Suprapubic skin (tissue), 4 donors: ENCODE measurements at places on chromosomes 4 and X.

DNA sequence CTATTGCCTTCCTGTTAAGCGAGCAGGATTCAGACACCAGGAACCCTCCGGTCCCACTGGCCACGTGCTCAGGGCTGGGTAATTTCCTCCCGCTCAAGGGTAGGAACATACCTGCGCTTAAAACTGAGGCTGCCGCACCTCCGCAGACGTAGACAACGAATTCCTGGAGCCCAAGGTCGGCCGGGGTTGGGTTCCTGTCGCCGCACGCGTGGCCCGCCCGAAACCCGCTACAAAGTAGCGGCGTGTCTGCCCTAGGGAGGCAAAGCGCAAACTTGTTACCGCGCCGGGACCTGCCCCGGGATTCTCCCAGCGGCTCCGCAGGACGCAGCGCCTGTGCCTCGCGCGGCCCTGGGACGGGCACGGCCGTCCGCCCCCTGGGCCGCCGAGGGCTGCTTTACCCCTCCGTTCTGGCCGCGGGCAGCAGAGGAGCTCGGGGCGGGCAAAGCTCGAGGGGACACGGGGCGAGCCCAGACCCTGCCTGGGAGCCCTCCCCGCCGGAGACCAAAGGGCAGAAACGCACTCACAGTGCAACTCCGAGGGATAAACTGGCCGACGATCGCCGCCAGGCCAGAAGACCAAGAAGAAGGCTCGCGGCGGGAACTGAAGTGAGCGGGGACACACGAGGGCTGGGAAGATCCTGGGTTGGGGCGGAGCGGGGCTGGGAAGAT is at the start of gene ERVMER34-1:
Gene ERVMER34-1, minus strand, starts transcription at position 607 of the 668 bp plus-strand sequence. CDS start 5,905 bp downstream, outside the sequence.
- H3K27me3 ChIP-seq: peaks cover 19% of the 10 kb centered on the region
- peak; percentile 70 for DNase-seq
- peak within 1 kb of the TSS; percentile 61 for H3K4me3 ChIP-seq
- H3K36me3 ChIP-seq: no peaks in the 10 kb centered on the region
- peaks cover 14% of the 10 kb centered on the region for H3K4me1 ChIP-seq

DNA sequence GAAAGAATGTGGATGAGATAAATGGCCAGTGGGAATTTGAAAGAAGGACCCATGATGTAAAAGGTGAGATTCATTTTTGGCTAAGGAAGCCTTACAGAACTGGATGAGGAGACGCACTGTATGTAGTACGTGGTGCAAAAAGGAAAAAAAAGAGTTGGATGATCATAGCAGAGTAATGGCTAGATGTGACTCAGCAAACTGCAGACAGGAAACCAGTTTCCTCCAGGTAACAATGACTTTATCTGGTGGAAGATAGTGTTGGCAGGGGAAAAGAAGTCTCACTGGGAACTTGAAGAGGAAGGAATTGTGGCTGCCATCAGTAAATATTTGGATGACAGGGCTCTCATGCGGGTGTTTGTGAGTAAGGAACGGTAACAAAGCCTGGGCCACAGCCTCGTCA is 243.2 kb downstream of the CPE start:
- no peaks in the 10 kb centered on the region for H3K4me1 ChIP-seq
- no peak for DNase-seq
- H3K4me3 ChIP-seq: no peak overlapping the region
- no peaks in the 10 kb centered on the region for H3K27me3 ChIP-seq

- no peaks in the 10 kb centered on the region for H3K4me1 ChIP-seq
- no peaks in the 10 kb centered on the region for H3K27me3 ChIP-seq
- no peak overlapping the region for H3K4me3 ChIP-seq
- no peaks in the 10 kb centered on the region for H3K36me3 ChIP-seq
- DNase-seq: no peak
Observed at GRCh38 chr4:20326460-20326859, 74.8 kb downstream of the SLIT2 start.

GRCh38 chr4:113979148-113979904 is at the start of gene ARSJ:
TSS of gene ARSJ (minus strand) at chr4:113979647. CDS start at chr4:113978834, 813 bp downstream.
- peaks cover 21% of the 10 kb centered on the region for H3K4me1 ChIP-seq
- H3K4me3 ChIP-seq: peak within 1 kb of the TSS; percentile 62
- H3K36me3 ChIP-seq: no peaks in the 10 kb centered on the region
- H3K27ac ChIP-seq: peak within 1 kb of the TSS; percentile 71
- no peaks in the 10 kb centered on the region for H3K27me3 ChIP-seq

DNA sequence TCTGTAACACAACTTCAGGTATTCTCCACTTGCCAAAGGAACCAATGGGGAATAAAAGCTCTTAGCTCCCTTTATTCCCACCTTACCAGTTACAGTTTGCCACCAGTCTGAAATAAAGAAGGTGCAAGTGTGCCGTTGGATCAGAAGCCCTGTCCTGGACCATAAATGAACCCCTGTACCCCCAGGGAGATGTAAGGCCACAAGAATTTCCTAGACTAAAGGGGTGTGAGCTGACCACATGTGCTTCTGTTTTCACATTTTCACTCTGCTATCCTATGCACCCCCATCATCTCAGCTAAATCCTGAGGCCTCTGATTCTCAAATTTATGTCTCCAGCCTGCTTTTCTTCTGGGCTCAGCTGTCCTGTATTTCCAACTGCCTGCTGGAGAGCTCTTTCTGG is 221.2 kb downstream of the SPRY1 start:
- H3K27ac ChIP-seq: no peak overlapping the region
- H3K36me3 ChIP-seq: no peaks in the 10 kb centered on the region
- no peaks in the 10 kb centered on the region for H3K27me3 ChIP-seq
- no peak for DNase-seq
- H3K4me3 ChIP-seq: no peak overlapping the region

- no peak overlapping the region for H3K27ac ChIP-seq
- no peak for DNase-seq
- H3K27me3 ChIP-seq: no peaks in the 10 kb centered on the region
Observed at GRCh38 chr4:124851741-124852140, 139.2 kb upstream of the ANKRD50 start.

- H3K4me1 ChIP-seq: peaks cover 16% of the 10 kb centered on the region
- no peak for DNase-seq
- H3K4me3 ChIP-seq: peak overlapping the region; percentile 32
- H3K27ac ChIP-seq: no peak overlapping the region
- no peaks in the 10 kb centered on the region for H3K27me3 ChIP-seq
- H3K36me3 ChIP-seq: no peaks in the 10 kb centered on the region
Observed at GRCh38 chrX:39613997-39614679, 483.6 kb downstream of the BCOR start.

DNA sequence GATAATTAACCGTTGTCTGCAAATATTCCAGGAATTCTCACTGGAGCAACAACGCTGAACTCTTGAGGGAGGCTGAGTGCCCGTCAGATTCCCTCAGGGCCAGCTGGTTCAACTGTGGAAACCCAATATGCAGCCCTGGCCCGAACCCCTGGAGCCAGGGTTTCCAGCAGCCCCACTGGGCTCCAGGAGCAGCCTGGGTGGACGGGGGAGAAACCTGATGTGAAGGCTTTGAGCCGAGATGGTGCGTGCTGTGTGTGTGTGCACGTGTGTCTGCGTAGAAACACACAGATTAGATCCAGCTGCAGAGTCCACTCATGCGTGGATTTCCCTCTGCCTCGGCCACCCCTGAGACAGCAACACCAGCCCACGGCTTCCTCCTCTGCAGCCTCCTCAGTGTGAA is 19.4 kb upstream of the SLC25A6 start:
- H3K36me3 ChIP-seq: peaks cover 62% of the 10 kb centered on the region
- H3K4me1 ChIP-seq: no peaks in the 10 kb centered on the region
- peak; percentile 30 for DNase-seq

GRCh38 chr4:36043901-36044300 is 200.4 kb downstream of the ARAP2 start:
- H3K27ac ChIP-seq: no peak overlapping the region
- no peak for DNase-seq
- H3K27me3 ChIP-seq: no peaks in the 10 kb centered on the region
- no peak overlapping the region for H3K4me3 ChIP-seq
- H3K4me1 ChIP-seq: no peaks in the 10 kb centered on the region
- H3K36me3 ChIP-seq: no peaks in the 10 kb centered on the region

- no peak for DNase-seq
- H3K4me3 ChIP-seq: no peak overlapping the region
- H3K36me3 ChIP-seq: no peaks in the 10 kb centered on the region
- H3K27ac ChIP-seq: no peak overlapping the region
- H3K27me3 ChIP-seq: no peaks in the 10 kb centered on the region
Observed at GRCh38 chr4:110412354-110413065, 63.4 kb upstream of the ENPEP start.

- H3K36me3 ChIP-seq: peaks cover 82% of the 10 kb centered on the region
- no peak overlapping the region for H3K27ac ChIP-seq
- no peak overlapping the region for H3K4me3 ChIP-seq
- H3K4me1 ChIP-seq: no peaks in the 10 kb centered on the region
Observed at GRCh38 chr4:118807659-118808058, 28.3 kb downstream of the SEC24D start.

DNA sequence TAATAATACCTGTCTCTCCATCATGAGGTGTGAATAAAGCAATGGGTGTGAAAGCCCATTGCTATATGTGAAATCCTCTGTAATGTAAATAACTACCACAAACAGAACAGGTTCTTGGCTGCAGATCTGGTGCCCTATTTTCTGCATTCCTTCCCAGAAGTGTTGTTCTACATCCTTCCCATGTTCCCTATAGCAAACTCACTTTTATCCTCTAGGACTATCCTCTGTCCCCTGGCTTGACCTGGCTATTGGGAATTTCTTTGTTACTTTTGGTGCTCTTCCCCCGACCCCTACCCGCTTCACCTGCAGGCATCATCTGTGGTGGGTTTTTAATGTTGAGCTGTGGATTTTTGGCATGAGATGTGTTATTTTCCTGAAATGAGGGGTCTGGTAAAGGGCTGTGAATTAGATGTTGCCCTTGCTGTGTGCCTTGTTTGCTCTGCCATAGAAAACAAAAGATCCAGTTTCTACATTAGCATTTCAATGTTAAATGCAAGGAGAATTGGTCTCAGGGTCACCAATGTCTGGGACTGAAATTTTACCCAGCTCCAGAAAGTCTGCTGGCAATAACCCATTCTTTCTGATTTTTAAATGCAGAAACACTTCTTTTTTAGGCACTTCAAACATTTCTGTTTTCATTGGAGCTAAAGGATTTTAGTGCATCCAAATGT is 13.6 kb upstream of the FREM3 start:
- no peaks in the 10 kb centered on the region for H3K36me3 ChIP-seq
- H3K4me3 ChIP-seq: no peak overlapping the region
- no peak overlapping the region for H3K27ac ChIP-seq
- H3K27me3 ChIP-seq: no peaks in the 10 kb centered on the region
- no peak for DNase-seq

DNA sequence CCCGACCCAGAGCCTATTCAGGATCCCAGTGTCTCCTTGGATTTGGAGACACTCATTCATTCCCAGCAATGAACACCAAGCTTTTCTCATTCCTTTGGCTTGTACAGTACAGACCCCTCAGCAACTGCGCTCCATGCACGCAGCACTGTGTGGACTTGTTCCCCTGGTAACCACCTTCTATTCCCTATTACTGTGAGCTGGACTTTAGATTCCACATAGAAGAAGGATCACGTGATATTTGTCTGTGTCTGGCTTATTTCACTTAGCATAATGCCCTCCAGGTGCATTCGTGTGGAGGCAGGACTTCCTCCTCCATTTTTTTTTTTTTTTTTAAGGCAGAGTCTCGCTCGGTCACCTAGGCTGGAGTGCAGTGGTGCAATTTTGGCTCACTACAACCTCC is 106.4 kb downstream of the PHKA2 start:
- no peaks in the 10 kb centered on the region for H3K36me3 ChIP-seq
- no peaks in the 10 kb centered on the region for H3K27me3 ChIP-seq
- peaks cover 14% of the 10 kb centered on the region for H3K4me1 ChIP-seq
- H3K27ac ChIP-seq: no peak overlapping the region
- DNase-seq: no peak

DNA sequence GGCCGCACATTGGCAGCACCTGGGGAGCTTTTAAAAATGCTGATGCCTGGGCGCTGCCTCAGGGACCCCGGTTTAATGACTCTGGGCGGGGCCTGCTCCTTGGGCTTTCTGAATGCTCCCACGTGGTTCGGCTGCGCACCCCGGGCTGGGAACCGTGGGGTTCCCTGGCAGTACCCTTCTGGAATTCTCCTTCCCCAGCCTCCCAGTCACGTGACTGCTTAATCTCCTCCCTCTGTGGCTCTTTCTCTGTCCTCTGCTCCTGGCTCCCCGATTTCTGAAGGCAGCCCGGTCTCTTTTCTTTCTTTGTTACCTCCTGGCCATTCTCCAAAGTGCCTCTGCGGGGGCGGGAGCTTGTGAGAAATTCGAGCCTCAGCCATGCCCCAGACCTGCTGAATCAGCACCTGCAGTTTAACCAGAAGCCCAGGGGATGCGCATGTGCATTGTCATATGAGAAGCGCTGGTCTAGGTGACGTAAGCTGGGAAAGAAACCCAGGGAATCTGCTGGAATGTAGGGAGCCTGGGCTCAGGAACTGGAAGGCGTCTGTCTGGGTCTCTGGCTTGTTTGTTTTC is 16.6 kb downstream of the CLCN4 start:
- H3K27me3 ChIP-seq: no peaks in the 10 kb centered on the region
- no peaks in the 10 kb centered on the region for H3K36me3 ChIP-seq
- H3K27ac ChIP-seq: no peak overlapping the region
- H3K4me1 ChIP-seq: peaks cover 21% of the 10 kb centered on the region
- no peak for DNase-seq
- H3K4me3 ChIP-seq: peak overlapping the region; percentile 22

GRCh38 chrX:122943918-122944317 is 240.2 kb upstream of the GRIA3 start:
- no peaks in the 10 kb centered on the region for H3K27me3 ChIP-seq
- no peak overlapping the region for H3K27ac ChIP-seq
- no peak for DNase-seq
- no peaks in the 10 kb centered on the region for H3K36me3 ChIP-seq

GRCh38 chr4:26217961-26218676 is 102.7 kb upstream of the RBPJ start:
- H3K4me3 ChIP-seq: peak overlapping the region; percentile 14
- peak overlapping the region; percentile 79 for H3K27ac ChIP-seq
- peaks cover 15% of the 10 kb centered on the region for H3K4me1 ChIP-seq
- no peaks in the 10 kb centered on the region for H3K36me3 ChIP-seq

DNA sequence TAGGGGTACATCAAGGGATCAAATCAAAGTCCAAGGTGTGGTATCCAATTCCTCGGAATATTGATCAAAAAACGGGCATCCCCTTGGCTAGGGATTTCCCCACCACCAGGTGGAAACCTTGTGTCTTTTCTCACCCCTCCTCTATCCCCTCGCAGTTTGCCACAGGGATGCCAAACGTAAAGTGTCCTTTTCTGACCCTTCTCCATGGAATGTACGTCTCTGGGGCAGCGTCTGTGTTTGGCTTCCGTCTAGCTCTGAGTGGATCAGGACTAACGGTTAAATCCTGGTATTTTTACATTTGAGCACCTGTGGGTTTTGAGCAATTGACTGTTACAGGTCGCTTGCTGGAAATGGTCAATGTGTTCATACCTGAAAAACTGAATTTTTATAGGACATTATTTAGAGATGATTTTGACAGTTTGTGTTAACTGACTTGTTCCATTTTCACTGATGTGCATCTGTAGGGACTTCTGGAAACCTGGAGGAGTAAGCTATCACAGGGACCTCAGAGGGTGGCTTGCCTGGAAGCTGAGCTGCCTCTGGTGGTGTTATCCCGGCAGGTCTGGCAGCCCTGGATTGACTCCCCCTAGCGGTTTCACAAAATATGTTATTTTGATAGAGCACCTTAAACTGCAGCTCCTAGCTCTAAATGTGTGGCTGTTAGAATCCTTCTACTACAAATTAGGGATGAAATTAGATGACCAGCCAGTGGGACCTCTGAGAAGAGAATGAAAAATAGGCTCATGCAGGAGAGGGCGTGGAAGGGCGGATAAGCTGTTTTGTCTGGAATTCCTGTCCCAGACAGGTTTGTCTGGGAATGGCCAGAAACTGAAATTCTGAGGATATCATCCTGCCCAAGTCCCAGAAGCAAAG is 8.8 kb upstream of the MGST2 start:
- H3K36me3 ChIP-seq: no peaks in the 10 kb centered on the region
- peak overlapping the region; percentile 25 for H3K4me3 ChIP-seq
- peak overlapping the region; percentile 78 for H3K27ac ChIP-seq
- H3K4me1 ChIP-seq: peaks cover 26% of the 10 kb centered on the region
- DNase-seq: no peak

- no peaks in the 10 kb centered on the region for H3K4me1 ChIP-seq
- H3K4me3 ChIP-seq: no peak overlapping the region
- H3K27ac ChIP-seq: no peak overlapping the region
- no peaks in the 10 kb centered on the region for H3K36me3 ChIP-seq
Observed at GRCh38 chr4:65831828-65832227, 161.5 kb upstream of the EPHA5 start.
